ENCODE measurements at places on chromosomes 5 and 9.

GRCh38 chr5:125659316-125660023, 763.7 kb upstream of the GRAMD2B start:
- no peak for DNase-seq

DNA sequence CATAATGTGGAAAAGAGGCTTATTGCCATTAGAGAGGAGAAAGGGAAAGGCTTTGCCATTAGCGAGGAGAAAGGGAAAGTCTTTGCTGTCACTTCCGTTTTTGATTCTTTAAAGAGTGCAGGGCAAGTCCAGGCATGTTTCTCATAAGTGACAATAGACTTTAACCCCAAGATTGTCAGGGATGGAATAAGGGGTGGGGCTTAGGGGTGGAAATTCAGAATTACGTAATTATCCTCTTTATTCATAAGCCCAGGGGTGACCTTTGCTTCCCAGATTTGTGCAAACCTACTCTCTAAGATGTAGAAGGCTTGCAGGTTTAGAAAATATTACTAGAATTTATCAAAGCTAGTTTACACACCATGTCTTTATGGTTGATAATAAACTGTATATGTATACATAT, 2.3 kb upstream of the PLK2 start:
- DNase-seq = peak; percentile 23

- no peak for DNase-seq
These were observed 1.1 kb downstream of the RGP1 start for GRCh38 chr9:35750256-35750531.

DNA sequence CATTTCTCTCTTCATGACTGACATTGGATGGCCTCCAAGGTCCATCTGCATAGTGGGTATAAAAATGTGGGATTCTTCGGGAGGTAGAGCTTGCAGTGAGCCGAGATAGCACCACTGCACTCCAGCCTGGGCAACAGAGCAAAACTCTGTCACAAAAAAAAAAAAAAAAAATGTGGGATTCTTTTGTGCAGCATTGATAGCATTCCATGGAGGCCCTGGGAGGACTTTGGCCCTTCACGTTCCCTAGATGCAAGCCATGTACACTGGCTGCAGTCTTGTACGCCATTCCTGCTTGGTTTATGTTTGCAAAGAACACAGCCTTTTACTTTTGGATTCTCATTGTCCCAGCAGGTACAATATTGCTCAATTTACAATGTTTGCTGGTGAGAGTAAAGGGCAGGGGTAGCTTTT, 157.8 kb downstream of the SLCO4C1 start:
- DNase-seq = no peak

DNA sequence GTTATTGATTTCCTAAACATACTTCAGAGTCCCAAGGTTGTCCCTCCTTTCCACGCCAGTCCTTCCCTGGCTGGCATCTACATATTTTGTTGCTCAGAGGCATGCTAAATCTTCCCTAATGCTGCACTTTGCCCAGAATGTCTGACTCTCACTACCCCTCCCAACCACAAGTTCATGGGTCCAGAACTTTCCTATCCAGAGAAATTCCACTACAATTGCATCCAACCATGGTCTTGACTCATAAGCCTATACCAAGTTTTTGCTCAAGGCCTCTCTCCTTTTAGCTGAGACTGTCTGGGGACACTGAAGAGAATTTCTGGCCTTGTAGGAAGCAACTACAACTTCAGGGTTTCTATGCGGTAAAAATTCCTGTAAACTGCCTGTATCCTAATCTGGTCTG, 206.3 kb downstream of the BNC2 start:
- no peak for DNase-seq

- no peak for DNase-seq
These were observed 94.2 kb downstream of the MUSK start for GRCh38 chr9:110762783-110763182.

- no peak for DNase-seq
These were observed 8.1 kb downstream of the SEMA4D start for GRCh38 chr9:89489548-89490530.

DNA sequence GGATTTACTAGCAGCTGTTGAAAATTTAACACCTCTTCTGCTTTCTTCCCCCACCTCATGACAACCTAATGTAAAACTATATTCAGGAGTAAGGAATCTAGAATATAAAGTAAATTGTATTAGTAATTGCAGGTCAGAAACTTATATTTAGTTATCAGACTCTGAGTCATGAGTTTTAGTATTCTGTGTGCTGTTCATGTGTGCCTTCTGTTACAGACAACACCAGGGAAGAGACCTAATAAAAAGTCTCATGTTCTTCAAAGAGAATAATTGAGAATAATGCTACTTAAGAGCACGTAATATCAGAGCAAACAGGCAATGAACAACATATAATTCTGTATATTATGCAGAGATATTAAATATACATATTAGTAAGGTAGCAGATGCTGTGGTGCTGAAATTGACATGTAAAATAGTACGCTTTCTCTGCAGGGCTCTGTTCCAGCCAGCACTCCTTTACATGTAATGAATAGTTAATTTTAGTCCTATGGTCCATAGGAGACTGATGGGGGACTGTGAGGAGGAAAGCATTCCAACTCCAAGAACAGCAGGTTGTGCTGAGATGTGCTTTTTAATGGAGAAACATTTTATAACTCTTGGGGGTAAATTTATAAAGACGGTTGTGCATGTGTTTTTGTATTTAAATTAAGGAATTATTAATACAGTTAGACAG, 106.4 kb downstream of the ZSWIM6 start:
- DNase-seq = no peak

GRCh38 chr9:2559192-2560152, 62.1 kb upstream of the VLDLR start:
- DNase-seq = no peak

DNA sequence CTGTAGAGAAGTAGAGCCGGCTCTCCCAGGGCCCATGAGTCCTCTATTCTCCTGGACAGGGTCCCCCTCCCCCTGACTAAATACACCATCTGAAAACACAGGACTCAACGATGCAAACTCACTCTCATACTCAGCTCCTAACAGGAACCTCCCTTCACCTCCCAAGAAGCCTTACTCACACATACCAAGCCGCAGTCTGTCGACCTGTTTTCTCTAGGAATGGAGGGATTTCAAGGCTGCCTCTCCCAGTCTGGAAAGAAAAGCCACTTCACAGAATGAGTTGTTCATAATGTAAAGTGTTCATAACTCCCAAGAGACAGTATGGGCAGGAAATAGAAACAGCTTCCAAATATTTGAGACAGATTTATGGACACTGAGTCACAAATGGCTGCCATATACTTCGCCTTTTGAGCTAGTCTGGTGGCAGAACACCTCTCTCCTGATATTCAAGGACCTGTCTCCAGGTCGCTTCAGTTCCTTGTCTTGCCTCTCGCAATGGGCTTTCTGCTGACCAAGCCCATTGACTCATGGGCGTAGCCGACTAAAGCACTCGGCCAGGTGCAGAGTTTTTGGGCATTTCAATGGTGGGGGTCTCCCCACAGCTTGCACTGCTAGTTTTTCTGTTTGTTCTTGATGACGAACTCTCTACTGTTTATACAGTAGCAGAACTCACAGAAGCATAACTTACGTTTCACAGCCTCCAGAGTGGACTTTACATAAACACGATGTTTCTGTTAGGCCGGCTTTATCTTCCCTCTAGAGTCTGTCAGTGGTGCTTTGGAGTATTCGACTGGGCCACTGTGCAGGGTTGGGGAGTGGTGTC, 25.0 kb upstream of the IL17B start:
- DNase-seq = no peak

GRCh38 chr5:179128041-179128365, 67.8 kb downstream of the ZNF354C start:
- DNase-seq = no peak

DNA sequence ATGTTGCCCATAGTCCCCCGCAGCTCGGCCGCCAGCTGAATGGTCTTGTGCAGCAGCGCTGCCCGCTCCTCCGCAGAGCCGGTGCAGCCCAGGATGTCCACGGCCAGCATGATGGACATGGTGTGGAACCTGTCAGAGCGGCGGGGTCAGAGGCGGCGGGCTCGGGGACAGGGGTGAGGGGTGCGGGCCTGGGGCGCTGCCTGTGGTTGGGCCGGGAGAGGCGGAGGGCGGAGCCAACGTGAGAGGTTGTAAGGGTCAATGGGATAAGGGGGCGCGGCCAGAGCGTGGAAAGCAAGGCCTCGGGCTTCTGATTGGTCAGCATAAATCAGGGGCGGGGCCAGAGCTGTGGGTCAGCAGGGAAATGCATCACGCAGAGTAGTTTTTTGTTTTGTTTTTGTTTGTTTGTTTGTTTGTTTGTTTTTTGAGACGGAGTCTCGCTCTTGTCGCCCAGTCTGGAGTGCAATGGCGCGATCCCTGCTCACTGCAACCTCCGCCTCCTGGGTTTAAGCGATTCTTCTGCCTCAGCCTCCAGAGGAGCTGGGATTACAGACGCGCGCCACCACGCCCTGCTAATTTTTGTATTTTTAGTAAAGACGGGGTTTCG, 6.8 kb upstream of the TOR2A start:
- DNase-seq = no peak

- DNase-seq = no peak
These were observed 306.8 kb downstream of the SEMA5A start for GRCh38 chr5:9239071-9239470.

DNA sequence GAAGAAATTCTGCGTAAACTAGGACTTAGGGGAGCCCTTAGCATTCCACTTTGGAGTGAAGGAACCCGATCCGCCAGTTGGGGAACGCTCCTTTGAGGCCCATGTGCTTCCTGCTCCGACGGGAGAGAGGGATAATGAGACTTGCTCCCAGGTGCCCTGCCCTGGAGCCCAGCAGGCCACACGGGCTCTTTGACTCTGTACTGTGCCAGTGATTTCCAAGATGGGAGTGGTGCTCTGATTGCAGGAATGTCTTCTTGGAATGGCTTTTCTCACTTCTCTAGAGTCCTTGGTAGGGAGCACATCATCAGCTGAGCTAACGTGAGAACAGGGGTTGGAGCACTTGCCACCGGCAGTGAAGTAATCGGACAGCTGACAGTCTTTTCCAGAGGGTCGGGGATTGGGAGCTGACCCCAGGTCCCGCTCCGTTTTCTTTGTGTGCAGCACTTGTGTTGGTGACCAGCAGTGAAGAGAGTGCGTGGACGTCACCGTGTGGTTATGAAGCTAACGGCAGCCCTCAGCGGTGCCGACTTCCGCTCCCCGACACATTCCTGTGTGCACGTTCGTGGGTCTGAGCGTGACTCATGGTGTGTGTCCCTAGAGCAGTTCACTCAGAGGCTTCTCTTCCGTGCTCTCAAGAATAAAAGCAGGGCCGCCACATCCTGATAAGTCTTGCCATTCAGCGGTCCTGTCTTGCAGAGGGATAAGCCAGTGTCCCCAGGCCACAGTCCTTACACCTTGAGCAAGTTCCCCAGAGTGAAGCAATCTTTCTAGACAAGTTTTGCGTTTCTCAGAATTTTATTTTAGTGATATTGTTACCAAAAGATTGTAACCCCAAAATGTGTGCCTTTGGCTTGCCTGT, 25.6 kb downstream of the ABL1 start:
- no peak for DNase-seq

DNA sequence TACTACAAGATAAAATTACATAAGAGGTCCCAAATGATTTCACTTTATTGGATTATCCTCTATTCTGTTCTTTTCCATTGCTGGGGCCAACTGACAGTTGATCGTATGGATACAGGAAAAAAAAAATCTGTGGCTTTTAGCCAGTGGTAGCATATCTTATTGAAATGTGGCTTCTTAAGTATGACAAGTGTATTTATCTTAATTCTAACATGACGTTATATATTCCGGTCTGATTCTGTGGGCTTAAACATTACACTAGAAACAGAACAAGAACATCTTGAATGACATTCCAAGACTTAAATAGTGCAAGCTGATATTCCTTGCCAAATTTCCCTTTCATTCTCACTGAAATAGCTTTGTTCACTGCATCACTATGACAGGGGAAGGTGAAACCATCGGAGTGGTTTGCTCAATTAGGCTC, 117.9 kb downstream of the INSYN2B start:
- no peak for DNase-seq

- no peak for DNase-seq
These were observed 313.5 kb upstream of the MSX2 start for GRCh38 chr5:174410716-174411478.

GRCh38 chr5:139836469-139837208, 41.0 kb downstream of the PSD2 start:
- no peak for DNase-seq

GRCh38 chr9:132185073-132186009, 23.5 kb downstream of the NTNG2 start:
- no peak for DNase-seq

DNA sequence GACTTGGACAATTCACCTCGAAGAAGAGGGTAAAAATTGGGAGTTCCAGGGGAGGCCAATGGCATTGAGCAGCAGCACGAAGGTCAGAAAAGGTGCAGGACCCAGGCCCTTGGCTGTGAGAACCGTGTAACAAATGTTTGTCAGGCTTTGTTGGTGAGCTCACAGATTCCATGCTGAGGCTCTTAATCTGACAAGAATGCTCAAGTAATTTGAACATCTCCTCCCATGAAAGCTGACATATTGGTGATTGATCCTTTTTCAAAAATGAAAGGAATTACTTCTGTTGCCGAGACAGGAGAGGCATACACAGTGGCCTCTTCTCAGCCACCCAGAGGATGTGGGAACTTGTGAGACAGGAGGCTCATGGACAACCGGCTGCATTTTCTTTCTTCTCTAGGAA, 11.6 kb downstream of the RAI14 start:
- DNase-seq = no peak

- DNase-seq = no peak
These were observed 17.4 kb upstream of the ADAMTS16 start for GRCh38 chr5:5122776-5123175.

DNA sequence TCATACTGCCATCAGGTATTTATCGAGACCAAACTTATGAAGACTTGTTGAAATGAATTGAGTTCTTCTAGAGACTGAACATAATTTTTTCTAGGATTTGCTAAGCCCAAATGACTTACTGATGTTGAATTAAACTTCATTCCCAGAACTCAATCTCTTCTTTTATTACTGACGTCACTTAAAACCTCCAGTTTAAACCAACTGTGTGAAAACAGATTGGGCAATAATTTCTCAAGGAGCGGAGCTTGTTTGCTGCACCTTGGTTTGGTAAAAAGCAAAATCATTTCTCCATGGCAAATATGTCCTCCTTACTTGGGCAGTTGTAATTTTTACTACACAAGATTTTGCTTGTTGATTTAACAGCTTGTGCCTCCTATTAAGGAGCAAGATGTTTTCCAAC, 37.4 kb downstream of the CFAP90 start:
- no peak for DNase-seq

GRCh38 chr5:32536246-32536645, 49.1 kb upstream of the SUB1 start:
- no peak for DNase-seq

- DNase-seq = no peak
These were observed 114.8 kb downstream of the TLE4 start for GRCh38 chr9:79686381-79687130.

Data from NCI-H345 (cell line).